RWPE2 (cell line): ENCODE measurements at places on chromosomes 7 and 10.
A peak's percentile ranks its signal among the peaks of the same experiment; 100 is the strongest.

DNA sequence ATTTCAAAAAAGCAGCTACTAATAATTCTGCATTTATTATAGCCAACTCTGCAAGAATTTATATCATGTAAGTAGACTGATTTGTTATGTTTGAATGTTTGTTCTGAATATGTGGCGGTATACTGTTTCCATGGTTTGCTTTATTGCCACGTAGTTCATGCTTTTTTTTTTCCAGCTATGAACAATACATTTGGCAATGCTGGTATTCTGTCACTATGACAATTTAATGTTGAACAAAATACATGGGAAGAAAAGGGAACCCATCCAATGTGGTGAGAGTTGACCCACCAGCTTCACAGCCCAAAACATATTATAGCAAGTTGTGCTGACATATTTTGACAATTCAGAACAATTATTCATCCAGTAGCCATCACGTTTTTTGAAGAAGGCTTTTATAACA, 145.6 kb downstream of the CCDC71L start:
- DNase-seq = no peak

DNA sequence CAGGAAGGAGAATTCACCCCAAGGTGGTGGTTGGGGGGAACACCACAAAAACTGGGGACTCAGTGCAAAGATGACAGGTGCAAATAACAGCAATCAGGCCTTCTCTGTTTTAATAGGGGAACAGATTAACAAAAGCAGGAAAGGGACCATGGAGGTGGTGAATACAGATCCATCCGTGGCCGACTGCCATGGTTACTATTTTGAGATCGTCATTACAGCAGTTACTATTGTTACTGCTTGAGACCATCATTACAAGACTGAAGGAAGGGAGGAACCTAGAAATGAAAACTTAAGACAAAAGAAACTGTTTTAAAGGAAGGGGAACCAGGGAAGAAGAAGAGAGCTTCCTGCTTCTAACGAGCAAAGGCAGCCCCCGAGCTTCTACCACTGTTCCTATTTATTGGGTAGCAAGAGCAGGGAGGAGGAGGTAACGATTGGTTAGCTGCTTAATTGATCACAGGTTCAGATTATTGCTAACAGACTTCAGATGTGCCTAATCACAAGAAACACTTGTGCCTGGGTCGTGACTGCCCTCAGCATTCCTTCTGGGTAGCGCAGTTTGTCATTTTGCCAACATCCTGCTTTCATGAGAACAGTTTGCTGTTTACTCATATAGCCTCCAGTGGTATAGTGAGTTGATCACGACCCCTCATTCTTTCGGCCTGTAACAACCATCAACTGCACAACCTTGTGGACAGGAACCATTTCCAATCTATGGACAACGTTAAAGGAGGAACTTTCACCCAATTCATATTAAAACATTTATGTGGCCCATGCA, 216.3 kb downstream of the CHCHD3 start:
- DNase-seq = no peak

- DNase-seq = no peak
These were observed 23.4 kb upstream of the NPS start for GRCh38 chr10:127525686-127526085.

GRCh38 chr10:118952493-118953295, 76.8 kb upstream of the NANOS1 start:
- DNase-seq = no peak

DNA sequence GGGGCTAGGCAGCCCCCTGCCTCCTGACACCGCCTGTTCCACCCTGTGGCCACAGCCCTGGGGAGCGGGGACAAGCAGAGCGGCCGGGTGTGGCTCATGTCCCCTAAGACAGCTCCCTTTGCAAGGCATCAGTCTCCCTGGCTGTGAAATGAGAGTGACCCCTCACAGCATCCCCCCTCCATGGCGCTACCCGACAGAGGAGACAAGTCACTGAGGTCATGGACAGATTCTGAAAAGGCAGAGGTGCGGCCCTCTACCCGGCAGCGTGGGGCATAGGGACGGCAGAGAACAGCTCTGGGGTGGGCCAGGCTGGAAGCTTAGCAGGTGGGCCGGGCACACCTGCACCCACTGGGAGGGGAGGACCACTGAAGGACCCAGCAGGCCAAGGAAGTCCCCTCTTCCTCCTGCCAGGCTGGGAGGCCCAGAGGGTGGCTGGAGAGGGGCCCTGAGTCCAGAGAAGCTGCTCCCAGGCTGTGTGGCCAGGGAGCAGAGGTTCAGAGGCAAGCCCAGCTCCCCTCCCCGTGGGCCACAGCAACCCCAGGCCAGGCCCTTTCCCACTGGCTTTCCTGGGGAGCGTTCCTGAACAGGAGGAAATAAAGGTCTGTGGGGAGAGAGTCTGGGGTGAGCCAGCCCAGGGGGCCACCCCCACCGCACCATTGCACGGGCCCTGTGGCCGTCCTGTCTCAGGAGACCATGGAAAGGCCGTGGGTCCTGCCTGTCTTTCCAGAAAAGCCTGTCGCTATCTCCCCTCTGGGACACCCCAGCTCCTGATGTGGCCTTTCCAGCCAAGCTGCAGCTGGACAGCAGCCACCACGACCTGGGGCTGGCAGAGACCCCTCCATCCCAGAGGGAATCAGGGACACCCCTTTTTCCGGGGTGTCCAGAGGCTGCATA, 1.7 kb downstream of the ADAP1 start:
- DNase-seq = peak; percentile 51

DNA sequence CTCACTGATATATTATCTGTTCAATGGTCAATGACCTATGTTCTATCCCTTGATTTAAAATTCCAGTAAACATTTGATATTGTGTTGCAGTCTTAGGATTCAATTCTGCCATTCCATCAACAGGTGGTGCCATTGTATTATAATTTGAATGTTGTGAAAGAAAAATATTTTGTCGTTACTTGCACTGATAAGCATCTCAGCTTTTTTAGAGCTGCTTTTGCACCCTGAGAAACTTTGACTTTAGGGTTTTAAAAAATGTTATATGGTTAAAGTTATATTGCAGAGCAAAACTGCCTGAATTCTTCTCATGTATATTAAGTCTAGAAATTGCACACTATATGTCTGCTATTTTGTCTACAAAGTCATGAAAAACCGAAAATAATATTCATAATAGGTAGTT, 18.8 kb upstream of the MINDY3 start:
- no peak for DNase-seq

DNA sequence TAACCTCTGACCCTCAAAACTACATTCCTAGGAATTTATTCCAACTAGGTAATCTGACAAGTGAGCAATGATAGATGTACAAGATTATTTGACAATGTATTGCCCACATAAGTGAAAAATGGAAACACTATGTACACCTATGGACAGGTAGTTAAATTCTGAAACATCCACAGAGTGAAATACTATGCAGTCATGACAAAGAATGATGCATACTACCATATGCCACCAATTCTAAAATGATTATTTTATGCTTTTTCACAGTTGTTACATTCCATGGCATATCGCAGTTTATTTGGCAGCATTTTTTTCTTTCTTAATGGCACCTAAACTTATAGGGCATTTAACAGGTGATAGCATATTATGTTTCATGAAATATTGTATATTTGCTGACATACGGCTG, 20.1 kb upstream of the TNPO3 start:
- no peak for DNase-seq

DNA sequence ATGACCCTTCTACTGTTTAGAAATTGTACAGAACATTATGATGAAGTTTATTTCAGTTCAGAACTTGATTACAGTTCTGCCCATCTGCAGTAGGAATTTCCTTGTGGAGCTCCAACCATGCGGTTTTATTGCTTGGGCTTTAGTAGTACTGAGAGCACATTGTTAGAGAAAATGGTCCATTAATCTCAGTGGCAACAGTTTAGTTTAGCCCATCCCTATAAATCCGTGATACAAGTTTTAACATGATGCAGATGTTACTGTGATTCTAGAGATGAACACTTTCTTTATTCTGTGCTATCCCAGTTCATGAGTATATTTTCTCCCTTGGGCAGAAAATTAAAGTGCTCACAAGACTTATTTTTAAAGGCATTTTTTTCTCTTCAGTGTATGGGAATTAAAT, 84.8 kb upstream of the FZD8 start:
- no peak for DNase-seq

GRCh38 chr7:37095122-37095521, 353.5 kb downstream of the ELMO1 start:
- no peak for DNase-seq

GRCh38 chr7:45073786-45074527, 14.8 kb downstream of the NACAD start:
- DNase-seq = no peak
